Dermis microvascular lymphatic vessel endothelial cell (primary cell): ENCODE measurements at places on chromosomes 13 and 19. TPM values are rescaled to one million over a fixed set of nuclear protein-coding genes. Genes with fewer than 3 reads are reported as not detected.

Gene PRSS57
- not detected in 2 replicates for total RNA-seq

Gene MRPL54
- total RNA-seq = 45.1 and 72.9 TPM in 2 replicates

Gene HMGB1
- total RNA-seq = 120 and 230 TPM in 2 replicates

Gene PGLYRP2
- not detected in 2 replicates for total RNA-seq

Gene FFAR2
- total RNA-seq = not detected in 2 replicates

Gene SPACA4
- not detected in 2 replicates for total RNA-seq

Gene PLIN5
- 3.5 and 11.1 TPM in 2 replicates for total RNA-seq

Gene NLRP7
- total RNA-seq = not detected in 2 replicates

Gene NAPSA
- total RNA-seq = under 0.01 TPM in 2 replicates

Gene FBN3
- not detected in 2 replicates for total RNA-seq
